ENCODE measurements at places on chromosomes 12 and 14.

DNA sequence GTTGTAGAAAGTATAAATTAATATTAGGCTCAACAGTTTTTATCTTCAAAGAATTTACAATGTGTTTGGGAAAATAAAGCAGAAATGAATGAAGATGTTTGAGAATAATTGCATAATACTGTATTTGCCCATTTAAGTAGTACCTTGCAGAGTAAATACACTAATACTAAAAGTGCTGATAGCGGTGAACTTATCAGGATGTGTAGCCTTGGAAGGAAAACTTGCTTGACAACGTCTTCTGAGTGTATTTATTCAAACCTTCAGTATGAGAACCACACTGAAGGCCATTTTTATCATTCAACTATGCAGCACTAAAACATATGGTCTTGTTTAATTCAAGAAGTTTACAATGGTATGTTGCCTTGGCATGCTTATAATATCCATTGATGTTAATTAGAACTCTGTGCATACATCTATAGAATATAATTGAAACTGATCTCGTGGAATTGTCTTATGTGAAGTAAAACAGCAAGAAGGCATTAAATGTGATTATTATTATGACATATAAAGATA lies 41.3 kb downstream of the MSRB3 start:
- H3K4me1 ChIP-seq = peaks cover 16% of the 10 kb centered on the region
- no peaks in the 10 kb centered on the region for H3K36me3 ChIP-seq
- no peak overlapping the region for H3K4me3 ChIP-seq
- H3K27me3 ChIP-seq = no peaks in the 10 kb centered on the region
- DNase-seq = no peak

- peak overlapping the region; percentile 79 for H3K4me3 ChIP-seq
- DNase-seq = no peak
- H3K27ac ChIP-seq = no peak overlapping the region
- H3K27me3 ChIP-seq = no peaks in the 10 kb centered on the region
- peaks cover 24% of the 10 kb centered on the region for H3K4me1 ChIP-seq
- H3K36me3 ChIP-seq = peaks cover 3% of the 10 kb centered on the region
These were observed 1.6 kb upstream of the TAPBPL start for GRCh38 chr12:6450091-6450868.

DNA sequence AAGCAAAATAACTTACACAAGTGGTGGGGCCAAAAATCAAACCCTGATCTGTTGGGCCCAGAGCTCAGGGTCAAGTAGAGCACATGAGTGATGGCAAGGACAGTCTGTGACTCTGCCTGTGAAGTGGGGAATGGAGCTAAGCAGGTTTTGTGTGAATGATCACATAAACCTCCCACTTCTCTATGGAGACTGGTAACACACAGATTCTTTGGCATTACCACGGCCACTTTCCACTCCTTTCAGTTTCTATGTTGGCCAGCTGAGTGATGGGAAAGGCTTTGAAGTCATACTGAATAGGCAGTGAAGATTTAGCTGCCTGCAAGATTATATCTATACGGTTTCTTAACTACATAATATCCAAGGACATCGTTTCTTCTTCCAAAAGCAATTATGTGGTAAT lies 97.9 kb downstream of the ARMH4 start:
- no peaks in the 10 kb centered on the region for H3K27me3 ChIP-seq
- H3K27ac ChIP-seq = no peak overlapping the region
- H3K36me3 ChIP-seq = no peaks in the 10 kb centered on the region
- DNase-seq = no peak
- no peak overlapping the region for H3K4me3 ChIP-seq
- no peaks in the 10 kb centered on the region for H3K4me1 ChIP-seq

DNA sequence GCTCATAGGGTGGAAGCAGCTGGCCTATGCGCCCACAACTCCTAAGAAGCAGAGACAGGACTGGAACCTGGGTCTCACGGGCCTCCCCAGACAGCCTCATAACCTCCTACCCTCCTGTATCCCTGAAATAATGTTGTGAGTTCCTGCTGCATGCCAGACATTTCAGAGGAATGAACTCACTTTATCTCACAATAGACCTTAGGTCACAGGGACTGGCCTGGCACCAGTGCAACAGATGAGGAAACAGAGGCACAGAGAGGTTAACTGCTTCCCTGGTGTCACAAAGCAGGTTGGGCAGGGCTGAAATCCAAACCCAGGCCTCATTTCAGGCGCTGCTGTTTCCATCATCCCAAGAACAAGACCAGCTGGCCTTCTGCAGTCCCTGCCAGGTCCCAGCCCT lies 5.3 kb downstream of the PHETA1 start:
- peaks cover 15% of the 10 kb centered on the region for H3K36me3 ChIP-seq
- H3K4me3 ChIP-seq = no peak overlapping the region
- H3K27me3 ChIP-seq = no peaks in the 10 kb centered on the region
- H3K27ac ChIP-seq = peak overlapping the region; percentile 52
- no peak for DNase-seq

Data from progenitor cell of endocrine pancreas (in vitro differentiated cells).